ENCODE measurements at places on chromosomes 3 and 15. TPM values are rescaled to one million over a fixed set of nuclear protein-coding genes. Genes with fewer than 3 reads are reported as not detected.
A peak's percentile ranks its signal among the peaks of the same experiment; 100 is the strongest.

- peaks cover 8% of the 10 kb centered on the region for H3K4me1 ChIP-seq
- H3K36me3 ChIP-seq, result no peaks in the 10 kb centered on the region
- DNase-seq, result no peak
- peaks cover 4% of the 10 kb centered on the region for H3K27me3 ChIP-seq
- no peak overlapping the region for H3K27ac ChIP-seq
These were observed 99.9 kb upstream of the GAP43 start for GRCh38 chr3:115523458-115523857.

GRCh38 chr3:186640929-186641328 is 730 bp downstream of the FETUB start:
- H3K27ac ChIP-seq, result no peak overlapping the region
- peaks cover 15% of the 10 kb centered on the region for H3K4me1 ChIP-seq
- H3K36me3 ChIP-seq, result no peaks in the 10 kb centered on the region
- DNase-seq, result no peak
- no peak overlapping the region for H3K4me3 ChIP-seq

DNA sequence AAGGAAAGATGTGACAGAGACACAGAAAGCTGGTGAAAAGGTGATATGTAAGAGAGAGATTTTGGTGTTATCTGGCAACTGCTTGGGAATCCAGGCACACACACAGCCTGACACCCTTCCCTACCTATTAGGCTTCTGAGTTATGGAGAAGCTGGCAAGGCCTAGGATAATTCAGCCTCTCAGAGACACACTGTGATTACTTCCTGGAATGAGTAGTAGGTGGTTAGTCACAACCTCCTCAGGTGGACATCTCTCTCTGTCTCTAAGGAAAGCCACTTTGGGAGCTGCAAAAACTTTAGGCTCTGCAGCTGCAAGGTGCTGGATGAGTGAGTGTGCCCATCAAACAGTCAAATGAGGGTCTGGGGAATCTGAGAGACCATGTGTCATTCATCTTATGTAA is 201.9 kb downstream of the PDCD6IP start:
- no peak for DNase-seq
- no peaks in the 10 kb centered on the region for H3K4me1 ChIP-seq
- no peaks in the 10 kb centered on the region for H3K27me3 ChIP-seq
- no peak overlapping the region for H3K4me3 ChIP-seq
- H3K27ac ChIP-seq, result no peak overlapping the region

The BNC1 gene
- not detected for total RNA-seq

- no peaks in the 10 kb centered on the region for H3K4me1 ChIP-seq
- no peaks in the 10 kb centered on the region for H3K36me3 ChIP-seq
- H3K4me3 ChIP-seq, result no peak overlapping the region
- DNase-seq, result no peak
These were observed 290.6 kb downstream of the SATB1 start for GRCh38 chr3:18134386-18135059.

GRCh38 chr3:173913397-173913796 is 515.9 kb downstream of the NLGN1 start:
- no peaks in the 10 kb centered on the region for H3K36me3 ChIP-seq
- no peak overlapping the region for H3K4me3 ChIP-seq
- H3K27ac ChIP-seq, result no peak overlapping the region
- H3K27me3 ChIP-seq, result no peaks in the 10 kb centered on the region
- H3K4me1 ChIP-seq, result no peaks in the 10 kb centered on the region
- no peak for DNase-seq

DNA sequence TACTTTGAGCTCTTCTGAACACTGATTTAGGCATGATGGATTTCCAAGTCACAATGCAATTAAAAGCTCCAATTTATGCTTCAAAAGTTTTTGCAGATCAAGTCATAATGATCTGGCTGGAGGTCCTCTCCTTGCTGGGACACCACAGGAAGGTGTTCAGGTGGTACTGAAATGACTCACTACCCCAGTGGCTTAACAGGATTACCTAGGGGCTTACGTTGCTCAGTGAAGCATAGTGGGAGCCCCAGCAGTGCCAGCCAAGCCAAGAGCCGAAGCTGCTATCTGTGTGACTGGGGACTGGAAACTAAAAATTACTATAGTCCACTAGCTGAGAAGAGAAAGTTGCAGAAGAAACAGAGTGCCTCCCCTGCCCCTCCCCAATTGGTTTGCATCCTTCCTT is 110.1 kb upstream of the LPP start:
- no peak overlapping the region for H3K4me3 ChIP-seq
- no peaks in the 10 kb centered on the region for H3K27me3 ChIP-seq
- no peak overlapping the region for H3K27ac ChIP-seq
- H3K36me3 ChIP-seq, result peaks cover 3% of the 10 kb centered on the region

GRCh38 chr3:34727700-34728099 is 911.6 kb upstream of the ARPP21 start:
- no peak overlapping the region for H3K4me3 ChIP-seq
- H3K27me3 ChIP-seq, result no peaks in the 10 kb centered on the region
- H3K27ac ChIP-seq, result no peak overlapping the region
- DNase-seq, result no peak

DNA sequence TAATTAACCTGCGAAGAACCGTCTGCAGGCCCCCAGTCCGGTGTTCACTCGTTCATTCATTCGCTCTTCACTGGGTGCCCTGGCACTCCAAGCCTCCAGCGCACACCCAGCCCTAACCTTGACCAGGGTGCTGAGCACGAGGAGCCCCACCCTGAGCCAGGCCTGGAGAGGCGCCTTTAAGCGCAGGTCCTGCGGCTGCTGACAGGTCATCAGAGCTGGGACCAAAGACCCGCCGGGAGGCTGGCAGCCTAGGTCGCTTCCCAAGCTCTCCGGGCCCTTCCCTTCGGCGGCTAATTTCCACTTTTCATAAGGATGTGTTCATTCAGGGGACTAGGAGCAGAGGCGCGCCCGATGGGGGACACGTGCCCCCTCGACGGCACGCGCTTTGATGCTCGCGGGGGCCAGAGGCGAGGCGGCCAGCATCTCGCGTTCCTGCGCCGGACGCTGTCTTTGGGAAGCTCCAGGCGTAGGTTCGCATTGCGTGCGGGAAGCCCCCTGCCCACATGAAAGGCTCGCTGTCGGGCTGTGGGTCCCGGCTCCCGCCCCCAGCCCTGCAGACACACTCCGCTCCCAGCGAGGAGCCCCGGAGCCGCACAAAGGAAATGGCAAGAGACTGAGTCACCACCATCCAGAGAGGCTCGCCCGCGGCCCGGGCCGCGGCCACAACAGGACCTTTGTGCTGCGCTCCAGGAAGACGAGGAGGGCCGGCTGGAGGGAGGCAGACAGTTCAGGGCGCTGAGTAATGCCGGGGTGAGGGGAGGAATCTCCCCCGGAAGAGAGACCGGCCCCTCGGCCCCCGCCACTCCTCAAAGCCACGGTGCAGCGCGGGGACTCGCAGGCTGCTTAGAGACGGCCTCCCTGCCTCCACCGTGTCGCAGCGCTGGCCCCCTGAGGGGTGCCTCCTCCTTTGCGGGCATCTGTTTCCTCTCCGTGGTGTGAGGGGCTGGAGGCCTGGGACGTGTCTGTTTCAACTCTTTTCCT is 266.4 kb upstream of the HES1 start:
- H3K27ac ChIP-seq, result no peak overlapping the region
- DNase-seq, result peak; percentile 32
- H3K27me3 ChIP-seq, result peaks cover 36% of the 10 kb centered on the region
- peaks cover 16% of the 10 kb centered on the region for H3K4me1 ChIP-seq

DNA sequence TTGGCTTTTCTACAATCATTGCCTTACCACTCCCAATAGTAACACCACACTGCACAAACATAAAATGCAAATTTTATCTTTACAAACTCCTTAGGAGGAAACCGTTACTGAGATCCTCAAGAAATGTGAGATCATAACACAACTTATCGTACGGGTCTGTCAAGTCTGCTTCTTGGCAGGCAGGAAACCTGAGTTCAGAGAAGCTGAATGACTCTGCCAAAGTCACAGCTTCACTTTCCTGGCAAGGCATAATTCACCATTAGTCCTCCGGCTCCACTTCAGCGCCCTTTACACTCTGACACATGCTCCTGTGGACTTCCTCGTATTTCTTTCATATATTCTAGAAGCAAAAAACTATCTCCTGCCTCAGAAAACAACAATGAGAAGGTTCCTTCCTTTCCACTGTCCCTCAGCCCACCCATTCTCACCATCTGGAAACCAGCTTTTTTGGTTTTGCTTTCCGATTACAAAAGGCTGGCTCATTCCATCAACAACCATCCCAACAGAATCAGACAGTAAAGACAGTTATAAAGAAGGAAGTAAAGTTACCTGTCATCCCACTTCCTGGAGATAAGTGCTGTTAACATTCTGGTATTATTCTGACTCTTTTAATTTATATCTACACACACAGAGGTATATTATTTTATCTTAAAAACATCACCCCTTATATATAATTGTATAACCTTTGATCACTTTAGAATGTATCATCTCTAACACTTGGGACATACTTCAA is 223.4 kb downstream of the STT3B start:
- peaks cover 31% of the 10 kb centered on the region for H3K4me1 ChIP-seq
- DNase-seq, result peak; percentile 37
- peak overlapping the region; percentile 80 for H3K27ac ChIP-seq
- no peaks in the 10 kb centered on the region for H3K36me3 ChIP-seq

DNA sequence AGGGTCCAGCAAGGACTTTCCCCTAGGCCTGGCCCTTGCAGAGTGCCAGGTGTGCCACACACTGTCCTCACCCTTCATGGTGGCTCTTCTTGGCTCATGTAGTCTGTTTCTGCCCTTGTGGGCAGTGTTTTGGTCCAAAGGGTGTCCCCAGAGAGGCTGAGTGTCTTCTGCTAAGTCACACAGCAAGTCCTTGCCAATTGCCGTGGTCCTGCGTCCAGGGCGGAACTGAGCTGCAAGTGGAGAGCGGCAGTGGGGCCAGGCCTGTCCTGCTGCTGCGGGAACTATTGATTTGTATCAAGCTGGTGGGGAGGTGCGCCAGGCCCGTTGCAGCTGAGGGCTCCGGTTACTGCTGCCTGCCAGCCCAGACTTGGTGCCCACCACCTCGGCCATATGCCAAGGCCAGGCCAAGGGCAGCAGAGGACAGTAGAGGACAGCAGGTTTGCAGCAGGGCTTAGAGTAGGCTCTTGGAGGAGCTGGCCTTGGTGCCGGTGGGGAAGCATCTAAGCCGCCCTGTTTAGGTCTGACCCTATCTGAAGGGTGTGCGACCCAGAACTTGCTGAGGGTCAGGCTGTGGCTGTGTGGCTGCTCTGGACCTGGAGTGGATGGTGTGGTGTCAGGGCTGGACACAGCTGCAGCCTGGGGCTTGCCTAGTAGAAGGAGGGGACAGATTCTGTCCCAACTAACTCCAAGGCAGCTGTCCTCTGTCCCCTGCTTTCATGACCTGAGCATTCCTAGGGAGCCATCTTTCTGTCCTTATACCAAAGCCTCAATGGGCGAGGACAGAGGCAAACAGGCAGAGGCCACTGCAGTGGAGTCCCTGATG is 4.5 kb downstream of the AMIGO3 start:
- H3K36me3 ChIP-seq, result peaks cover 9% of the 10 kb centered on the region
- H3K27ac ChIP-seq, result no peak overlapping the region
- no peak overlapping the region for H3K4me3 ChIP-seq
- no peak for DNase-seq
- no peaks in the 10 kb centered on the region for H3K27me3 ChIP-seq

GRCh38 chr3:43017004-43017403 is 37.9 kb downstream of the GASK1A start:
- no peak for DNase-seq
- peaks cover 11% of the 10 kb centered on the region for H3K36me3 ChIP-seq
- no peak overlapping the region for H3K4me3 ChIP-seq
- peaks cover 15% of the 10 kb centered on the region for H3K4me1 ChIP-seq

GRCh38 chr15:32705446-32705845 is 12.4 kb upstream of the GREM1 start:
- H3K27ac ChIP-seq, result no peak overlapping the region
- H3K27me3 ChIP-seq, result peaks cover 34% of the 10 kb centered on the region
- no peaks in the 10 kb centered on the region for H3K36me3 ChIP-seq
- DNase-seq, result no peak
- no peaks in the 10 kb centered on the region for H3K4me1 ChIP-seq

DNA sequence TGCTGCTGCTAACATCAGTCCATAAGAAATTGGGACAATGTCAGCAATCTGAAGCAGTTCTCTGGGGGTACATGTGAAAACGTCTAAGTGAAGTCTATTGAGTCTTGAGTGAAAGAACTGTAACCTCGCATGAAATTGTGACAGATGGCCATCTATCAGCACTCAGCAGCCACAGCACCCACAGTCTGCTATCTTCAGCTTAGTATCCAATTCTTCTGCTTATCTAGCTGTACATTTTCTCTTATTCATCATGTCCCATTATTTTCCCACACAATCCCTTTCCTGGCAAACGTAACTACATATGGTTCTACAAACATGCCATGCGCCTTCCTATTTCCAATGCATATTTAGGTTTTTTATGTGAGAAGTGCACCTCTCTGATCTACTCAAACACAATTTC is 629.7 kb downstream of the NTRK3 start:
- H3K4me1 ChIP-seq, result no peaks in the 10 kb centered on the region
- H3K36me3 ChIP-seq, result no peaks in the 10 kb centered on the region
- peaks cover 2% of the 10 kb centered on the region for H3K27me3 ChIP-seq
- H3K27ac ChIP-seq, result no peak overlapping the region
- no peak for DNase-seq

The EPHB3 gene
- total RNA-seq, result 0.13 TPM

- peak overlapping the region; percentile 10 for H3K27ac ChIP-seq
- no peaks in the 10 kb centered on the region for H3K27me3 ChIP-seq
- no peak for DNase-seq
- H3K4me3 ChIP-seq, result no peak overlapping the region
- peaks cover 52% of the 10 kb centered on the region for H3K36me3 ChIP-seq
These were observed 560.8 kb downstream of the FOXP1 start for GRCh38 chr3:71022551-71023335.

The SAMMSON gene
- total RNA-seq, result not detected

The ECE2 gene
- not detected for total RNA-seq

GRCh38 chr3:122012821-122013220 is 9.2 kb downstream of the ILDR1 start:
- no peak for DNase-seq
- H3K36me3 ChIP-seq, result no peaks in the 10 kb centered on the region
- H3K27me3 ChIP-seq, result peaks cover 23% of the 10 kb centered on the region

The GOLGA6B gene
- total RNA-seq, result not detected

GRCh38 chr15:43220991-43221403 is at the start of gene EPB42:
EPB42 (minus strand) TSS chr15:43221018; CDS start chr15:43220825, 193 bp downstream.
- no peak for DNase-seq
- H3K36me3 ChIP-seq, result no peaks in the 10 kb centered on the region
- no peak within 1 kb of the TSS for H3K27ac ChIP-seq
- H3K27me3 ChIP-seq, result peaks cover 20% of the 10 kb centered on the region
